ENCODE measurements at places on chromosomes 12 and 14. TPM values are rescaled to one million over a fixed set of nuclear protein-coding genes. Genes with fewer than 3 reads are reported as not detected.

- no peak for DNase-seq
Observed at GRCh38 chr12:79883216-79883615, 51.7 kb downstream of the PPP1R12A start.

The NUDT14 gene
- polyA plus RNA-seq = 36.2 TPM

DNA sequence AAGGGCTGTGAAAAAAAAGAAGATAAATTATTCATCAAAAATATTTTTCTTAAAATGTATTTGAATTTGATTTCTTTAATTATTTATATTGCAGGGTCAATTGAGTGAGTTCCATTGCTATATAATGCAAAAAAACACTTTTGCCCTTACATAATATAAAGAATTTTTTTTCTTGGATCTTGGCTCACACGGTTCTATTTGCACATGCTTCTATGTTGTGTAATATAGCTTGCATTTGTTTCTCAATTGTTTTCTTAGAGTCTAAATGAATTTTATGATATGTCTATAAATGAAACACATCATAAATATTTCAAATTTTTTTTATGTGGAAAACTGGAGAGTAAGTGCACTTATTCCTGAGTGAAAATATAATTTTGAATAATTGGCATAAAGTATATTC lies 694.2 kb downstream of the SLC6A15 start:
- DNase-seq = no peak

The SLC5A8 gene
- 28.2 TPM for polyA plus RNA-seq

DNA sequence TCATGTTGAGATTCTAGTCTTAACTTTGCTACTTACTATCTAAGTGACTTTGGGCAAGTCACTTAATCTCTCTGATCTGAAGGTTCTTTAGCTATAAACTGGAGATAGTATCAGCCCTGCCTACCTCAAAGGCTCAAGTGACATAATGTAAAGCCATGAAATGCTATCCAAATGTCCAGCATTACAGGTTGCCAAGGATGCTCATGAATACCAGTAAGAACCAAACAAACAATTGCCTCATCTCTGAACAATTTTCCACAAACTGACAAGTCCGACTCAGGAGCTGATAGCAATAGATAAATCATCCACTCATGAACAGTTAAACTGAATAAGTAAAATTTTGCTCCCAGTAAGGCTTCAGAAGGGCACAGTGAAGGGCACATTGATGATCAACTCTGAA lies 51.5 kb downstream of the LMNTD1 start:
- DNase-seq = no peak

GRCh38 chr12:132633901-132634300 lies 15.3 kb downstream of the P2RX2 start:
- no peak for DNase-seq

The ZBTB1 gene
- 69.4 TPM for polyA plus RNA-seq

GRCh38 chr14:36408388-36408787 lies 88.0 kb upstream of the MBIP start:
- DNase-seq = no peak

DNA sequence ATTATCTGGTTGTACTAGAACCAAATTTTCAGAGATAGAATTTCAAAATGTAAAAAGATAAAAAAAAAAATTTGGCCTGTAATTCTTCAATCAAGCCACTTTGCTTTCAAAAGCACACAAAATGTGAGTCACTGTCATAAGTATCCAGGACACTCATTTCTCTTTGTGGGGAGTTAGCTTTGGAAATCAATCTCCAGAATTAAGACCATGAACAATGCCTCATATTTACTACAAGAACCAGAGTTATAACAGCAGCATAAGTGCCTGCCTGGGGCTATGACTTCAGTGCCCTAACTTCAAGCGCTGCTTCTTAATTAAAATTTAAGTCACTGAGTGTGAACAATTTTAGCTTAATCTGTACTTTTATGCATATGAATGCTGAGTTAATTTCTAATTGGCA lies 162.1 kb downstream of the C12orf42 start:
- DNase-seq = no peak

GRCh38 chr12:64716839-64717455 lies 42.3 kb downstream of the GNS start:
- no peak for DNase-seq

- no peak for DNase-seq
Observed at GRCh38 chr14:86124328-86124727, 594.4 kb downstream of the FLRT2 start.

DNA sequence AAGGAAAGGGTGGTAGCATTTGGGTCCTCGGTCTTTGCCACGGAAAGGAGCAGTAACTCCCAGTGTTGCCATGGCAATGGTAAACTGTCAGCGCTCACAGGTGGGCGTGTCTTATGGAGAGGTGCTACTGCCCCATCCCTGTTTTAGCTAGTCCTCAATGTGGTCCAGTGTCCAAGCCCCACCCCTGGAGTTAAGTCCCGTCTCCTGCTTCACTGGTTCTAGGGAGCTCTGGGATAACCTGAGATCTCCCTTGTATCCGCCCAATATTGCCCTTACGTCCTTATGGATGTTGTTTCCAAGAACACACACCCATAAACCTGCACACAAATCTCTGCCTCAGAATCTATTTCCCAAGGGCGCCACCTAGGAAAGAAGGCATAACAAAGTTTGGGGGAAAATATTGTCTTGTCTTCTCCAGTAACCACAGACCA lies 64.2 kb downstream of the SPRING1 start:
- DNase-seq = no peak

The RNASE1 gene
- 112 TPM for polyA plus RNA-seq

- DNase-seq = no peak
Observed at GRCh38 chr12:34294671-34295365, 272.5 kb downstream of the ALG10 start.

- DNase-seq = no peak
Observed at GRCh38 chr12:47020211-47020821, 59.1 kb upstream of the PCED1B start.

DNA sequence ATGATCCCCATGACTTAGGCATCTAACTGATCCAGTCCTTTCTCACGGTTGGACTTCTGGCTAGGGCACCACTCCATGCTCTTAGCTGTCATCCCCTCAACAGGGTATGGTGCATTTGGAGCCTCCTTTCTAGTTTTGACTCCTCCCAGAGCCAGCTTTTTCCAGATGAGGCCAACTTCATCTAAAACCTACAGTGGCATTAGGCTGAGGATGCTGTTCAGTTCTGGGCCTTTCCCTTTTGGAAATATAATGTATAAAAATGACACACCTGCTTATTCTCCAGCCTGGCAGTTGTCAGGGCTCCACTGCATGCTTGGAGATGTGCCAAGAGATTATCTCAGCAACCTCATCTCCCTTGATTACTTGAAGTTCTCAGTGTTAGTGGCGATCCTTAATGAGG lies 239.7 kb downstream of the EMP1 start:
- DNase-seq = no peak

GRCh38 chr14:89374908-89375307 lies 42.1 kb downstream of the FOXN3 start:
- DNase-seq = no peak

GRCh38 chr14:100620255-100621100 lies 33.3 kb upstream of the BEGAIN start:
- DNase-seq = no peak

GRCh38 chr12:27751386-27752047 lies 28.5 kb upstream of the KLHL42 start:
- no peak for DNase-seq

DNA sequence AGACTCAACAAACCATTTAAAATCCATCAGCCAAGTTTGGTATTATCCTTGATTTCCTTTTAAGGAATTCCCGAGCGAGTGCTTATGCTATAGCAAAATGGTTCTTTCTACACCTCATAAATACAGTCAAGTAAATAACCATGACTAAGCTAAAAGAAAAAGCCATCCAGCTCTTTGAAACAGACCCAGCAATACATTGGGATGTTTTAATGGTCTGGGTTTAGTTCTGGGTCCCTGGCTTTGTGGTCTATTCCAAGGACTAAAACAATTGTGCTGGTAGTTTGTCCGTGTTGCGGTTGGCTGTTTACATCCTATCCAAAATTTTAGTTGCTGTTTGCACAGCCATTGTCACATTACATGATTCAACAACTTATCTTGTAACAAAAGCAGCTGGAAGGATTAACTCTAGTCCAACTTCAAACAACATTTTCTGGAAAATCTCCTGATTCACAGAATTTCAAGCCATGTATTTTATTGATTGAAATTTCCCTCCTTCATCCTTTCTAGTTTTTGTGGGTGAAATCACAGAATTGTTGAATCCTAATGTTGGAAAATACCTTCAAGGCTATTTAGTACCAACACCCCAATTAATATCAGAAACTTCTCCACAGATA lies 19.6 kb downstream of the KLRB1 start:
- no peak for DNase-seq

DNA sequence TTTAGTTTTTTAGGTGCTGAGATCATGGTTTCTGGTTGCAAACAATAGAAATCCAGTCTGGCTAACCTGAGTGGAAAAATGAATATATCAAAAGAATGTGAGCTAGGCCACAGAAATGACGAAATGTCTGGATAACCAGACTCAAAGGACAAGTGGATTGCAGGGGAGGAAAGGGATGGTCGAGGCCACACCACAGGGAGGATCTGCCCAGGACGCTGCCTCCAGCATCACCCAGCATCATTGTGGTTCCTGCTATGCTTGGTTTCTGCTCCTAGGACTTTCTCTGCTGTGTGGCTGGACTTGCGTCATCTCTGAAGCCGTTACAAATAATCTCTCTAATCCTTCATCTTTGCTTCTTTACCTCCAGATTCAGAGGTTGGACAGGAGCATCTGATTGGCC lies 80.4 kb downstream of the TTC8 start:
- no peak for DNase-seq

DNA sequence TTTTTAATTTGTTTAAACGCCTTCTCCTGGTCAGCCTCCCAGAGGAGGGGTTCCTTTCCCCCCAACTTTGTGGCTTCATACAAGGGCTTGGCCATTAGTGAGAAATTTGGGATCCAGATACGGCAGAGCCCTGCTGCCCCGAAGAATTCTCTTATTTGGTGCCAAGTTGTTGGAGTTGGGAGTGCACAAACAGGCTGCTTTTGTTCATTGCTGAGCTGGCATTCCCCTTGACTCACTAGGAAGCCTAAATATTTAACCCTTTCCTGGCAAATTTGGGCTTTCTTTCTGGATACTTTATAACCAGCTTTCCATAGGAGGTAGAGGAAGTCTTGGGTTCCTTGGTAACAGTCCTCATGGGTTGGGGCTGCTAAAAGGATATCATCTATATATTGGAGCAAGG lies 10.3 kb upstream of the ADAM21 start:
- no peak for DNase-seq

The INSM2 gene
- not detected for polyA plus RNA-seq

DNA sequence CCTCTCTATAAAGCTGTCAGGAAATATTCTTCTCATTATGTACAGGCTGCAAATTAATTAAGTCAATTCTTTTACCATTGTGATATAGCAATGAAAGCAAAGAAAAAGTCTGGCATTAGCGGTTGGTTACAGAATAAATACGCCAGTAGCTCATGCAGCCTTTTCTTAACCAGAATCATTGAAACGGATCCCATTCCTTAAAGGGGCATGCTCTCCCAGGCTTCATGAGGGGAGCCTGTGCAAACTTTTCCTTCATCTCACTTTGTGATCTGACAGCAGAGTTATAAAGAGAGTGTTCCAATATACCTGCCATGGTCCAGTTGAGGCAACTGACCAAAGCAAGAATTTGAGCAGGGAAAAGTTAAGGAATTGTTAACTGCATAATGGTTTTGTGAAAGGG lies 337.7 kb downstream of the EMP1 start:
- DNase-seq = no peak

DNA sequence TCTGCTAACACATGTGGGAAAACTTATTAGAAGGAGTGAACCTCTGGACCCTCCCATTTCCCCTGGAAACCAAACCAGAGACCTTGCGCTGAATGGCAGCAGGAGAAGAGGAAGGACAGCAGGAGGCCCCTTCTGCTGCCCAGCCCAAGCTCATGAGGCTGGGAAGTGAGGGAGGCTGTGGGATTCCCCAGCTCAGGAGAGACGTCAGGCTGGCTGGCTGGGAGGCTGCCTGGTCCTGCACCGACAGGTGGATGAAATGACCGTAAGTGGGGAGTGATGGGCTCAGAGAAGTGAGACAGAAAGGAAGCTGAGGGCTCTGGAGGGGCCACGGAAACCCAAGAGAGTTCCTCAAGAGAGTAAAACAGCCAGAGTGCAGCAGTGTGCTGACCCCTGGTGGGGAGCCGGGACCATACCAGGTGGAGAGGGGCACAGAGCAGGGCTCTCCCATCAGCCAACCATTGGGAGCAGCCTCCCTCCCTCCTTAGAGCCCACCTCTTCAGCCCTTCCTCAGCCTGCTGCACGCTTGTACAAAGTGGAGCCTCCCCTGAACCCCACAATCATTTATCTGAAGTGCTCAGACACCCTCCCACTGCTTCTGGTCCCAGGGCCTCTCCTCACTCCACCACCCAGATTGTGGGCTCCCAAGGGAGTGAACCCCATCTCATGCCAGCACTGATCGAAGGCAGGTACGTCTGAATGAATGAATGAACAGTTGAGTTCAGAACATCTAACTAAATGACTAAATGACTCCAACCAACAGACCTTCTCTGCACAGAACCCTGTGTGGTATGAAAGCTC lies 14.0 kb downstream of the TAMALIN start:
- no peak for DNase-seq

GRCh38 chr14:50978888-50979287 lies 34.6 kb upstream of the PYGL start:
- no peak for DNase-seq

- DNase-seq = no peak
Observed at GRCh38 chr14:44896275-44897040, 65.3 kb downstream of the KLHL28 start.

The PTPN21 gene
- 34.9 TPM for polyA plus RNA-seq

The SSPN gene
- polyA plus RNA-seq = 14.2 TPM

The CLEC9A gene
- 0.38 TPM for polyA plus RNA-seq

The OTOGL gene
- polyA plus RNA-seq = 0.59 TPM

DNA sequence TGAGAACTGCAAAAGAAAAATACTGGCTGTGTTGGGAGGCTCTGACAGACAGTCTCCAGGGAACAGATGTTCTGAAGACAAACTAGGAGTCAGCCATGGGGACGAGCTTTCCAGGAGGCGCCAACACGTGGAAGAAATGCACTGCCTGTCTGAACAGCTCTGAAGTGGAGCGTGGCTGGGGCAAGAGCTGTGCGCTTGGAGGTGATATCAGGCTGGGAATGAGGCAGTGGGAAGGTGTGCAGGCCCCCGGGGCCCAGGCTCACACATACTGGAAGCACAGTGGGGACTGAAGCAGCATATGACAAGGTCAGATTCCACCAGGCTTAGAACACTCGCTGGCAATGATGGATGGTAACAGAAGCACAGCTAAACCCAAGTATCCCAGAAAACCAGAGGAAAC lies 17.5 kb downstream of the APPL2 start:
- no peak for DNase-seq

The NFATC4 gene
- polyA plus RNA-seq = 58.4 TPM

The ALDH2 gene
- 101 TPM for polyA plus RNA-seq

The WSCD2 gene
- 15.0 TPM for polyA plus RNA-seq

- no peak for DNase-seq
Observed at GRCh38 chr14:51595881-51596455, 55.7 kb upstream of the FRMD6 start.
